Tracheal epithelial cell (primary cell): ENCODE measurements at places on chromosomes 7 and 10. TPM values are rescaled to one million over a fixed set of nuclear protein-coding genes. Genes with fewer than 3 reads are reported as not detected.

CYP2C19 gene
- 0.21 TPM in 1 of 2 replicates, not detected in the other for total RNA-seq

CRYGN gene
- total RNA-seq = not detected in 2 replicates

FOXI2 gene
- not detected in 2 replicates for total RNA-seq

ADGRA1 gene
- not detected in 2 replicates for total RNA-seq

AGAP4 gene
- total RNA-seq = 1.3 and 2.7 TPM in 2 replicates

CLDN4 gene
- 60.3 and 251 TPM in 2 replicates for total RNA-seq
